ENCODE measurements at places on chromosomes 12 and 14. TPM values are rescaled to one million over a fixed set of nuclear protein-coding genes. Genes with fewer than 3 reads are reported as not detected.

Gene IL31
- not detected for total RNA-seq

Gene GPR84
- total RNA-seq: not detected

Gene MLH3
- total RNA-seq: 9.3 TPM

Gene CHGA
- not detected for total RNA-seq

Gene ARHGEF25
- 234 TPM for total RNA-seq
